Naive thymus-derived CD8-positive, alpha-beta T cell (primary cell): ENCODE measurements at places on chromosomes 1 and 21. TPM values are rescaled to one million over a fixed set of nuclear protein-coding genes. Genes with fewer than 3 reads are reported as not detected.

Gene MXRA8
- 7.4 TPM for total RNA-seq

Gene CDC42BPA
- total RNA-seq: 1.5 TPM

Gene UBE2U
- not detected for total RNA-seq

Gene EPHA2
- not detected for total RNA-seq

Gene MARK1
- total RNA-seq: not detected
